Stimulated activated CD4-positive, alpha-beta T cell treated with anti-CD3 and anti-CD28 coated beads, Interleukin-15, amount 100 ng/mL, for 1 hour (primary cell): ENCODE measurements at places on chromosomes 2 and 18.

DNA sequence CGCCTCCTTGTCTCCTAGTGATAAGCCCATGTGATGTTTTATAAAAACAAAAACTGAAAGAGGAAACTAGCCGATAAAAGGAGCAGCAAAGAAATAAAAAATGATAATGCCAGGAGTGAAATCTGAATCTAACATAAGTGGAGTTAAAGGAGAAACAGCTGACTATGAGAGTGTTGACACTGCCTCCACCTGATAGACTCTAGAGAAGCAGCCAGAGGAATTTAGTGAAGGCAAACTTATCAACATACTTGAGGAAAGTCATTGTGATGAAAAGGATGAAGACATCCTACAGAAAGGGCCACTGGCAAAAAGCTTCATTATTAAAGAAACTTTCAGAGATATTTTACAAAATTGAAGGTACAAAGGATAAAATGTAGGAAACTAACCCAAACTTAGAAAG lies 1.9 kb downstream of the M1AP start:
- no peak for DNase-seq

DNA sequence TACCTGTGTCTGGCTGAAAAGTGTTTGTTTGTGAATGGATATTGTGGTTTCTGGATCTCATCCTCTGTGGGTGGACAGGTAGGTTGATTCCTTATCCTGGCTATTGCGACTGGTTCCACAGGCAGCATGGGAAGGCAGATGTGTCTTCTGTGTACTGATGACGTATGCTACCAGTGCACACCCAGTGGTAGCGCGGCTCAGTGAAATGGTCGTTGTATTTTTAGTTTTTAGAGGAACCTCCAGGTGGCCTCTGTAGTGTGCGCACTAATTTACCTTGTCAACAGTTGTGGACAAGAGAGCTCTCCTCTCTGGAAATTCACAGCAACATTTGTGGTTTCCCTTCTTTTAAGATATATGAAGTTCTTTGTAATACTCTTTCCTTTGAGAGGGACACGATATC lies 52.5 kb downstream of the CCDC74A start:
- no peak for DNase-seq

- no peak for DNase-seq
Measured at GRCh38 chr2:227147023-227147422, 17.0 kb downstream of the COL4A4 start.

- no peak for DNase-seq
Measured at GRCh38 chr18:9057646-9058045, 44.9 kb upstream of the NDUFV2 start.

GRCh38 chr2:167508709-167509108 lies 620.4 kb downstream of the XIRP2 start:
- no peak for DNase-seq

DNA sequence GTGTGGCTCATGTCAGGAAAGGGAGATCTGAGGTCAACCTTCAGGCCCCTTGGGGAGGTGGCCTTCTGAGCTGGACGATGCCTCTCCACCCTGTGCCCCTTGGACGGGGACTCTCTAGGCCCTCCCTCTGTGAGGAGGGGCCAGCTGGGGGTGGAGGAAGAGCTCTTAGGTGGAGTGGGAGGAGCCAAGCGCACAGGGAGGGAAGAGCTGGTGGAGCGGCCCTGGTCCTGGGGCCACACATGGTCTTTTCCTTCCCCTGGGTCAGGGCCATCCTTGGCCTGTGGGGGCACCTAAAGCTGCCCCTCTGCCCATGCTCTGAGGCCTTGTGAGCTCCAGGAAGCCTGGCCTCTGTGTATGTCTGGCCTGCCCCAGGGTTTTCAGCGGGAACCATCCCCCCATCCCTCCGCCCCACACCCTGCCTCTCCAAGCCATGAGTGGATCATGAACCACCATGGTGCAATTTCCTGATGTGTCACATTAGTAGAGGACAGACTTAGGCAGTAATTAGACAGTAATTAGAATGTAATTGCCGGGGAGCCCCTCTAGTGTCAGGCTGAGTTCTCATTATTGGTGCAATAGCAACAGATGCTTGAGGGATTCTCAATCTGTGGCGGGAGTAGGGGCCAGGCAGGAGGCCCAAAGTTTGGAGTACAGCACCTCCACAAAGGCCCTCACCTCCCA lies 63.0 kb downstream of the GLI2 start:
- no peak for DNase-seq

GRCh38 chr2:229370509-229370908 lies 99.4 kb upstream of the PID1 start:
- no peak for DNase-seq

GRCh38 chr2:53455094-53455493 lies 312.5 kb upstream of the CHAC2 start:
- DNase-seq = no peak

- no peak for DNase-seq
Measured at GRCh38 chr2:210203147-210203546, 22.1 kb downstream of the ACADL start.

- DNase-seq = no peak
Measured at GRCh38 chr2:104690255-104690984, 163.5 kb upstream of the POU3F3 start.

GRCh38 chr2:67286981-67287759 lies 110.0 kb upstream of the ETAA1 start:
- DNase-seq = no peak

DNA sequence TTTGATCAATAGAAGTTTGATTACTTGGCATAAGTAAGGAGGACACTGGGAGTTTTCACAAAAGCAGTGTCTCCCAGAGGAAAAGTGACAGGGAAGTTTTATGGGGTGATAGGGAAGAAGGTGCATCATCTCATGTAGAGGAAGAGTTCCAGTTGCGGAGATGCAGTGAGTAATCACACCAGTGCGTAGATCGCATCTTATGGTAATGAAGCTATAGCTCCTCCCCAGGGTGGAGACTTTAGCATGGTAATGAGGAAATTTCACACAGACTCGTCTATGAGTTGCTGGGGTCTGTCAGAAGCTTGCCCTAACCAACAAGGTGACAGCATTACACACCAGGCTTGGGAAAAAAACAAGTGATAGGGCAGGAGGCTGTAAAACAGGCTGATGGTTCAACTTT lies 49.0 kb downstream of the KYNU start:
- DNase-seq = no peak

DNA sequence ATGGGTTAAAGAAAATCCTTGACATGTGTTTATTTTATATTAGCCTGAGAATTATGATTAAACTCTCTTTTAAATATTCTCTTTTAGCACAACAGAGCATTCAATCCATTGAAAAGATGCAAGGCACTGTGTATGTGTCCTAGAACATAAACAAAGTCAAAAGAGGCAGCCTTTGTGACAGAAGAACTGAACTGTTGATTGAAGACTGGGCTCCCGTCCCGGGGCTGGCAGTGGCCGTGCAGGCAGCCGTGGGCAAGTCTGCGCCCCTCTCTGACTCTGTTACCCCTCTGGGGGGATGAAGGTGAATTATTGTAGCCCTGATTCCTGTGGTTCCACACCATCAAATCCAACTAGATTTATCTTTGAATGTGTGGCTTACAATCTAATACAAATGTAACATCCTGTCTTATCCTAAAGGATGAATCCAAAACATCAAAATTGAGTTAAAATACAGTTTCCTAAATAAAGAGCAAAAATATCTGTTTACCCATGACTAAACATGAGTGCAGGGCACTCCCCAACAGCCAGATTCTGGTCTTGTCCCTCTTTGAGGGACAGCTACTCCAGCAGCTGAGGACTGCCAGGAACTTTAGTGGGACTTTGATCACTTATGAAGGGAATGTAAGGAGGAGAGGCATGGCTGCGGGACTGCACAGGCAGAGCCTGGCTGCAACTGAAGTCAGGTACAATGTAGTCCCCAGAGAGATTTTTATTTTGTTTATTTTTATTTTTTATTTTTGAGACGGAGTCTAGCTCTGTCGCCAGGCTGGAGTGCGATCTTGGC lies 37.3 kb upstream of the SH3BP4 start:
- DNase-seq = no peak

GRCh38 chr2:235854276-235854675 lies 313.9 kb downstream of the GBX2 start:
- DNase-seq = no peak

- no peak for DNase-seq
Measured at GRCh38 chr18:75253784-75254183, 43.2 kb downstream of the TSHZ1 start.

DNA sequence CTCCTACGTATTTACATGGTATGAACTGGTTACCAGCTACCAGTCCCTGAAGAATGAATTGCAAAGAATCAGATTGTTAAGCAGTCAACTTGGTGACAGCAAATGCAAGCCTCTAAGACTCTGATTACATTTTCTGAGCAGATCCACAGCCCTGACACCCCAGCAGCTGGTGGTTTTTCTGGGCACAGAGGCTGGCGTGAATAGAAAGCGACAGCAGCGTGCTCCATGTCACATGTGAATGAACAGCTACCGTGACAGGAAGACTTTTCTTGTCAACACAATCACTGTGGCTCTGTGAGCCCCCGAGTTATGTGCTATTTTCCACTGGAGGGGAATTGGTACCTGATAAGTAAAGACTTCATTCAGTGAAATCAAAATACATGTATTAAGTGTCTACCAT lies 93.2 kb upstream of the CBLN2 start:
- no peak for DNase-seq

DNA sequence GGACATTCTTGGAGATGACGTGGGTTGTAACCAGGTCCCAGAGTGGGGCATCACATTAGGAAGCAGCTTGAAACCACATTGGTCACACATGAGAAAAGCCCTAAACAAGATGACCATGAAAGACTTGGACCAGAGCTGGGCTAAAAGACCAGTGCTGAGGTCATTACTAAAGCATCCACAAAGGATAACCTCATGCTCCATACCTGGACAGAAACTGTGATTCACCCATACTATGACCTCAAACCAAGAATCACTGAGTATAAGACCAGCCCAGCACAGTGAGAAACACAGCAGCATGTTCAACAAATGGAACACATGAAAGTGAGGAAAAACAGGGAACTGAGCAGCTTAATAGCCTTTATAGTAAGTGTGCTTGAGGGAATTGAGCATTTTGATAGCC lies 635.5 kb upstream of the NETO1 start:
- DNase-seq = no peak

DNA sequence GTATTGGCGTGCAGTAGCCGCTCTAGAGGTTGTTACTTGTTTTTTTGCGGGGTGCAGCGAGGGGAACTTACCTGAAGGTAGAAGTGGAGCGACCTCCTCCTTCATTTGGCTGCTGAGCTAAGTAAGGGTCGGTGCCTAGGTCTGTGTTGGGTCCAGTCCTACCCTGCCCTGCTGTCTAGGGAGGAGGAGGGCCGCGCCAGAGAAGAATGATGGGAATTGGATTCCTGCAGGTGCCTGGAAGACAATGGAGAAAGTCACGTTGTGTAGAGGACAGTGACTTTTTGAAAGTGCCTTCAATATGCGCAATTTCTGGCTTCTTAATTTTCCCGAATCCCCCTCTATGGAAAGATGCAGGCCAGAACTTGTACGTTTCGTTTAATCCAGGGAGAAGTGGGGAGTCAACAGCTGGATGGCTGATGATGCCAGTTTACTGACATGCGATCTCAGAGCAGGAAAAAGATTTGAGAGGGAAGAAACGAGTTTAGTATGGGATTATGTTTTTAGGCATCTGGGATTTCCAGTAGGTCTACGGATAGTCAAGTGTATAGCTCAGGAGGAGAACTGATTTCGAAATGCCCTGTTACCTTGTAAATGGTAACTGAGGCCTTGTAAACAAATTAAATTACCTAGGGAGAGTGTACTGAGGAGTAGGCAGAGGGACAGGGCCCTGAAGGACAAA lies 653 bp downstream of the MRPS9 start:
- no peak for DNase-seq

DNA sequence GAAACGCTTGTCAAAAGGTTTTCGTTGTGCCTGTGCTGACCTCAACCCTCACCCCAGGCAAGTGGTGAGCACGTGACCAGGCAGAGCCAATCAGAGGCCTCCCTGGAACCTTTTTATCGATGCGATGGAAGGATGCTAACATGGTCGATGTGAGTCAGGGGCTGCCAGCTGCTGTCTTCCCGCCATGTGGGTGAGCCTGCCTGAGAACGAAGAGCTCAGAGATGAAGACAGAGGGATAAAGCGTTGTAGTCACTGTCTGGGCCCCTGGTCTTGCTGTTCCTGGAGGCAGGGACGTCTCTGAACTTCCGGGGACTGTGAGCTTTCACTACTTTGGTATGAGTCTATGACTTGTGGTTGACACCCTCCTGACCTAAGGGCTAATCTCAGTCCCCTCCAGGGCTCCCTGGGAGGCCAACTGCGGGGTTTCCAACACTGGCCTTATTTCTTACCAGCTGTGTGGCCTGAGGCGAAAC lies 18.6 kb downstream of the DNMT3A start:
- no peak for DNase-seq

- DNase-seq = no peak
Measured at GRCh38 chr2:12267042-12267441, 449.7 kb upstream of the TRIB2 start.

DNA sequence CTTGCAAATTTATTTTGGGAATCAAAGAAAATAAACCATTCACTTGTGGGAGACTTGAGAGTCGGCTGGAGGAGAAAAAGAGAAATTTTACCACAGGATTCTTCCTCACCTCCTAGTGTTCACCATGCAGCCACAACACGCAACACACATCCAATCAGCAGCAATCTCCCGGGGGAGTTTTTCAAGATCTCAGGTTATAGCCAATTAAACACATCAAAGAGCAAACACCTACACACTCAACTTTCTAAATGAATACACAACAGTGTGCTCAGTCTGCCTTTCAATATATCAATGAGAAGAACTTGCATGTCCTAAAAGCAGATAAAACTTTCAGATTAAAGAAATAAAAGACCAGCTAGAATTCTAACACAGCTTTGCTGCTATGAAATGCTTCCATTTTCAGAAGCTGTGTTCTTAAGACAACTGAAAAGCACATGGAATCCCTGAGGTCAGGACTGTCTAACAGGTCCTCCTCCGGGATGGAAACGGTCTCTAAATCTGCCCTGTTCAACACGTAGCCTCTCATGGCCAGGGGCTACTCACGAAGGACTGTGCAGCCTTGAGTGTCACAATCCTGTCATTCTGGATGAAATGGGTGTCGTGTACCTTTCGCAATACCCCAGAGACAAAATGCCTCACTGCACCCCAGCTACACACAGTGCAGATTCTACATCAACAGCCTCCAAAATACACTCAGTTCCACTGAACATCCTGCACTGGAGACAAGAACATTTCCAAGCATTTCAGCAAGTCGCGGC lies 84.2 kb downstream of the ZNF516 start:
- DNase-seq = no peak

- DNase-seq = no peak
Measured at GRCh38 chr18:50649821-50650220, 89.9 kb downstream of the MAPK4 start.
